Ovary (tissue), 10 donors: ENCODE measurements at places on chromosomes 2 and 18. TPM values are rescaled to one million over a fixed set of nuclear protein-coding genes. Genes with fewer than 3 reads are reported as not detected.

GRCh38 chr18:26419746-26420145 is 128.6 kb downstream of the KCTD1 start:
- no peak for DNase-seq

- DNase-seq, result no peak
Observed at GRCh38 chr2:155815851-155816250, 516.7 kb downstream of the NR4A2 start.

DNA sequence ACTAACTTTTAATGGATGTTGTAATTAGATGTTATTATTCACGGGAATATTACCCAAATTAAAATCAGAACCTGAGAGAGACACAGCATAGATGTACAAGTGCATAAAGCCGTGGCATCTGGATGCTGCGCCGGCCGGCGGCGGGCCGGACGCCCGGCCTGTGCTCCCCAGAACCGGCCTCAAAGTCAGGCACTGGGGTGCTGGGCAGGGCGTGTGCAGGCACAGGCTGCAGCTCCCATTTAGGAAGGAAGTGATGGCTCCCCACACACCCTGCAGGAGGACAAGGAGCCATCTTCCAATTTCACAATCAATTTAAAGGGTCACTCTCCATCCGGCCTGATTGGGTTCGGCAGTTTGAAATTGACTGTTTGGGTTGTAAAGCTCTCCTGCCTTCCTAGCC is 367.7 kb upstream of the SALL3 start:
- no peak for DNase-seq

DNA sequence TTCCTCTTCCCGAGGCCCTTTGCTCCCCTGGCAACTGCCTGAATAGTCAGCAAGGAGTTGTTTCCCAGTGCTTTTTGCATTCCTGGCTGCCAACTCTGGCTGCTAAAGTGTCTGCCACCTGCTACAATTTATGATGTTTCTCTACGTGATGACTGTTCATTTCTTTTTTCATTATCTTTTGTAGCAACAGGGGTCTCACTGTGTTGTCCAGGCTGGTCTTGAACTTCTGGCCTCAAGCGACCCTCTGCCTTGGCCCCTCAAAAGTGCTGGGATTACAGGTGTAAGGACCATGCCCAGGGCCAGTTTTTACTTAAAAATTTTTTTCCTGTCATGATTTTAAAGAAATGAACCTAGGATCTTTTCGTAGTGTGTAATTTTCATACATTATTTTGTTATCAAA is 11.3 kb downstream of the EHBP1 start:
- DNase-seq, result no peak

DNA sequence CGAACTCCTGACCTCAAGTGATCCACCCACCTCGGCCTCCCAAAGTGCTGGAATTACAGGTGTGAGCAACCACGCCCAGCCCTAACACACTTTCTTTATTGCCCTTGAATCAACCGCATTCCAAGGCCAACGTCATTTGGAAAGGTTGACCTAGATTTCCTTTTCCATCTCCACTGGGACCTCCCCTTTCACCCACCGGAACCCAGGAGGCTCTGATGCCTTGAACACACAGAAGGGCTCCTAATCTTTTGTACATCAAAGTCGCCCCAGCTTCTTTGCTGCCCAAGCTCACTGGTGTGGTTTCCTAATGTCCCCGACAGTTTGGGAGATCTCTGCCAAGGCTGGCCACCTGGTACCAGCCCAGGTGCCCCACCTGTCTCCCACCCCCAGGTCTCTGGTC is 46.2 kb upstream of the CAB39 start:
- DNase-seq, result no peak

GRCh38 chr2:180513389-180513788 is 467.0 kb upstream of the UBE2E3 start:
- DNase-seq, result no peak

GRCh38 chr2:75311993-75312392 is 112.7 kb upstream of the TACR1 start:
- DNase-seq, result no peak

Gene ATP8B1
- 5.2 TPM for total RNA-seq

Gene DARS1
- total RNA-seq, result 58.9 TPM

Gene SOWAHC
- total RNA-seq, result 14.1 TPM

Gene GREB1
- total RNA-seq, result 219 TPM

Gene MGAT4A
- 8.9 TPM for total RNA-seq

Gene SNORC
- 2.0 TPM for total RNA-seq
